CD4-positive, CD25-positive, alpha-beta regulatory T cell (primary cell): ENCODE measurements at places on chromosomes 13 and 19. TPM values are rescaled to one million over a fixed set of nuclear protein-coding genes. Genes with fewer than 3 reads are reported as not detected.

DNA sequence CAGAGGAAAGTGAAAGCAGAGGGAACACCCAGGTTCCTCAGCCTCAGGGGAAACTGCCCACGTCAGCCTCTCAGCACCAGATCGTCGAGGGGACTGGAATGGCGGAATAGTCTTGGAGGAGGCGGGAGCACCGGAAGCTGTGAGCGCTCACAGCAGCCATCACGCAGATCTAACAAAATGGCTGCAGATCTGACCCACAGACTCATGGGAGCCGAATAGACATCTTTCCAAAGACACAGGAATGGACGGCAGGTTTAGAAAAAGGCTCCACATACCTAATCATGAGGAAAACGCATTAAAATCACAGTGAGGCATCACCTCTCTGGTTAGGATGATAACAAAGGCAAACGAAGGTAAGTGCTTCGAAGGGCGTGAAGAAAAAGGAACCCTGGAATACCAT lies 11.8 kb upstream of the LILRA2 start:
- peaks cover 9% of the 10 kb centered on the region for H3K27me3 ChIP-seq
- H3K27ac ChIP-seq: no peak overlapping the region
- no peak for DNase-seq
- no peaks in the 10 kb centered on the region for H3K36me3 ChIP-seq
- H3K4me3 ChIP-seq: no peak overlapping the region

DNA sequence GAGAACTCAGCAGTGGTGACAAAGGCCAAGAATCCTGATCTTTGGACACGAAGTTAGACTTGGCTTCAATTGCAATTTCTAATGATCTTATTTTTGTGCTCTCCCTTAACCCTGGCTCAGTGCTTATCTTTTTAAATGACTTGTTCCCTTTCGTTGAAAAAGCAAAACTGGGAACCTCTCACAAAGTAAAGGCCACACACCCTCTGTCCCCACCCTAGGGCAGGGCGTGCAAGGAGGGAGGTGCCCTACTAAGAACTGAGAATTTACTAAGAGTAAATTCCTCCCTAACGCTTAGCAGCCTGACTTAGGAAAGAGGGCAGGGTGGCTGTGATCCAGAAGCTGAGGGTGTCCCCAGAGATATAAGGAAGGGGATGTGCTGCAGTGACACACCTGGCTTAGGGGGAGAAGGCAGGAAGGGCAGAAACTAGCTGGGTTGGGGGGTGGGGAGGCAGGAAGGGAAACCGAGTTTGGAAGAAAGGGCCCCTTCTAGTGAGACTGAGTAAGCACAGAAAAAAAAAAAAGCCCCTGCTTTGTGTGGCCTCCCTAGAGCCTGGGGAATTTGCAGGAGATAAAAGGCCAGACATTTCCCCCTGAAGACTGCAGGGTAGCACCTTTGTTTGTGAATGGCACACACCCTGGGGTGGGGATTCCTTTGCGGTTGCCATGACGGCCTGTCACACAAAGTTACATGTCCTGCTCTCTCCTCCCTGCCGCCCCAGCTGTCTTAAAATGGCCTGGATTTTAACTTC lies 435.1 kb downstream of the EFNB2 start:
- H3K27me3 ChIP-seq: no peaks in the 10 kb centered on the region
- no peak overlapping the region for H3K27ac ChIP-seq
- no peaks in the 10 kb centered on the region for H3K4me1 ChIP-seq

DNA sequence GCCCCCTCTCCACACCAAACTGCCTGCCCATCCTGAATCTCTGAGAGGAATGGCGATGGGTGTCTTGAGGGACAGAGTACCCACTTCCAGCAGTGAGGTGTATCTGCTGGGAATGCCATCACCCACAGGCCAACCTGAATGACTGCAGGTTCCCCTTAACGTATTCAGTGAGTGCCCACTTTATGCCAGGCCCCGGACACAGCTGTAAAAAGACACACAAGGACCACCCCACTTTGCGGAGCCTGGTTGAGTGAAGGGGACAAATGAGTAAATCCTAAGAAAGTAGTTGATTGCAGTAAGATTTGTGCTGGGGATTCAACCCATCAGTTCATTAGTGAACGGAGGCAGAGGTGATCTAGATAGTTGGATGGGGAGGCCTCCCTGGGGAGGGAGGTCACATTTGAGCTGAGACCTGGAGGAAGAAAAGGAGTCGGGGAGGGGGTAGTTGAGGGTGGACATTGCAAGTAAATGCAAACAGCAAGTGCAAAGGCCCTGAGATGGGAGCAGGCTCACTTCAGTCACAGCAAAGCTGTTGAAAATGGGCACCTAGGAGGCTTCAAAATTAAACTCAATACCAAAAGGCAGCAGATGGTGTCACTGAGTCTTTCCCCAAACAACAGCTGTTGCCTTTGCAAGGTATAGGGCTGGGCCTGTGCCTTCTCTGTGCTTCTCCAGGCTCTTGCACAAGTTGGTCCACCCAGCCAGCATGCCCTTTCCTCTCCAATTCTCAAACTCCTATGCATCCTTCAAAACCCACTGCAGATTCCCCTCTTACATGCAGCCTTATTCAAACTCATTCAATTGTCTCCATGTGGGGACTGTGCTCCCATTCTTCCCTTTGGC lies 4.3 kb downstream of the GDF15 start:
- no peaks in the 10 kb centered on the region for H3K36me3 ChIP-seq
- DNase-seq: no peak
- no peak overlapping the region for H3K4me3 ChIP-seq
- peaks cover 11% of the 10 kb centered on the region for H3K4me1 ChIP-seq
- peaks cover 10% of the 10 kb centered on the region for H3K27me3 ChIP-seq
- H3K27ac ChIP-seq: no peak overlapping the region

Gene CFAP97D2
- not detected for polyA plus RNA-seq

Gene PSG1
- not detected for polyA plus RNA-seq
